ENCODE measurements at places on chromosomes 4 and X.

DNA sequence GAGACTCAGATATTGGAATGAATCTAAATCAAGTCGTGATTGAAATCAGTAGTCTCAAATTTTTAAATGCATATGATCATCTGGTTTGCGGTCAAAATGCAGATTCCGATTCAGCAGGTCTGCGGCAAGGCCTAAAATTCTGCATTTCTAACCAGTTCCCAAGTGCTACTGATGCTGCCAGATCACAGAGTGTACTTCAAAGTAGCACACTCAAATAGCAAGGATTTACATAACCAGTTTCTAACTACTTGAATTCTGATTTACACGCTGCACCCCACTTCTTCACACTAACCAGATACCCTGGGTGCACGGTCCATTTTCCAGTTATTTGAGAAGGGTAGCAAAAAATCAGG lies 752 bp downstream of the MBTPS2 start:
- peak; percentile 24 for DNase-seq

- no peak for DNase-seq
These were observed 20.7 kb upstream of the SLC25A31 start for GRCh38 chr4:127709456-127709855.

DNA sequence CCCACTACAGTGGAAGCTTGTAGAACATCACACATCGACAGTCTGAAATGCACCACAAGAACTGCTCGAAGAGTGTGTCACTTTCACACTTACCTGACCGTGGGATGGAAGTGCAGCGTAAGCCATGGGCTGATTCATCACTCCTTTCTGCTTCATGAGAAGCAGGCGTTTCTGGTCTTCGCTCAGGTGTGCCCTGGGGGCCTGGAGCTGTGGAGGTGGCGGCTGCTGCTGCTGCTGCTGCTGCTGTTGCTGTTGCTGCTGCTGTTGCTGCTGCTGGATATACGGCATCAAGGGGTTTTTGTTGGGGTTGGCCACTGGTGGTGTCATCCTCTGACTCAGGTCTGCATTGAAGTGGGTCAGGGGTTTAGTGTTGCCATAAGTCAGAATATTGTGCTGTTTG lies 223.6 kb downstream of the MGST2 start:
- peak; percentile 31 for DNase-seq

- DNase-seq = no peak
These were observed 8.2 kb downstream of the CLCN3 start for GRCh38 chr4:169628579-169628978.

- no peak for DNase-seq
These were observed 81.6 kb downstream of the ZFX start for GRCh38 chrX:24231131-24231540.

GRCh38 chrX:129618997-129619396 lies 35.8 kb downstream of the APLN start:
- no peak for DNase-seq

DNA sequence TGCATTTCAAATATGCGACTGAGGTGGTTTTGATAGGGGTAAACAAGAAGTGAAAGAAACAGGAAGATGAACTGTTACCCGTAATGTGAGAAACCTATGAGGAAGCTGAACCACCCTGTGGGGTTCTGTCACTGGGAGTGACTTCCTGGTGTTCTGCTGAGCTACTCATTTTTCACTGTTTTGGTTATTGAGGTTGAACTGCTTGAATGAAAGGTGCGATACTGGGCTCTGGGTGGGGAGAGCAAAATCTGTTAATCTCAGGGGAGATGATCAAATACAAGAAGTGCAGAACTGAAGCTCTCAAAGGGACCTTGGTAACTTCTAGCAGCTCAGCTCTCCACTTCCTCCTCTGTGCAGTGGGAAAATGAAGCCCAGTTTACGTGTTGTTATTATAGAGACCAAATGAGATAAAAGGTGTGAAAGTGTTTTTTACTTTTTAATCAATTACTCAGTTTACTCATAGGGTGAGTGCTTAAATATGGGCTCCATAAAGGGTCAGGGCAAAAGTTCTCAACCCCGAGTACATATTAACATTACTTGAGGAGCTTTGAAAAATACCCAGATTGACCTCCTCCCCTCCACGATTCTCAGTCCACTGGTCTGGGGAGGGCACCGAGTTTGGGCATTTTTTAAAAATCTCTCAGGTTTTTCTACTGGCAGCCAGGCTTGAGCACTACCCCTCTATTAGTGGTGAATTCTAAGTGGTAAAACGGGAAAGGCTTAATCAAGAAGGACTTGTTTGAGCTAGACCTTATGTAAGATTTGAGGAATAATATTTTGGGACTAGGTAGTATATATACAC lies 66.7 kb downstream of the COQ2 start:
- peak; percentile 59 for DNase-seq

DNA sequence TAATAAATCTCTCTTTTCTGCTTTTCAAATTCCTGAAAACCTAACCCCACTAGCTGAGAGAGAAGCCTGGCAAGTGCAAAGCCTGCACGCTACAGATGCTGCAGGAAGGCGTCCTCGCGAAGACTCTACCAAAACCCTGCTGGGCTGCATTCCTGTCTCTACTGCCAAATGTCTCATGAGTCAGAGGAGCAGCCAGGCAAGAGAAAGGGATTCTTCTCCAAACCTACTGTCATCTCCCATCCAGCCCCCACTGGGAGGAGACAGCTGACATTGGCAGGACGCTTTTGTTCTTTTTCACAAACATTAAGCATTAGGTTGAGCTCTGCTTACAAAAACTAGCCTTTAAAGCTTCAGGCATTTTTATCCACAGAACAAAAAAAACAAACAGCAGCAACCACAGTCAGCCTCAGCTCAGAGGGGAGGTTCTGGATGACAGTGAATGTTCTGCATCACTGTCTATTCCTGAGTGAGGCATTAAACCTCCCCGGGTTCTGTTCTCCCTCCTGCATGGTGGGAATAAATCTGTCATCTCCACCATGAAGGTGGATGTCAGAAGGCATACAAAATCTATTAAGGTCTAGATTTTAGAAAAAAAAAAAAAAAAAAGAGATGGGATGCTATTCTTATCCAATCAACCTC lies 18.0 kb downstream of the CRMP1 start:
- no peak for DNase-seq

- no peak for DNase-seq
These were observed 50.8 kb upstream of the ELF2 start for GRCh38 chr4:139227729-139228404.

DNA sequence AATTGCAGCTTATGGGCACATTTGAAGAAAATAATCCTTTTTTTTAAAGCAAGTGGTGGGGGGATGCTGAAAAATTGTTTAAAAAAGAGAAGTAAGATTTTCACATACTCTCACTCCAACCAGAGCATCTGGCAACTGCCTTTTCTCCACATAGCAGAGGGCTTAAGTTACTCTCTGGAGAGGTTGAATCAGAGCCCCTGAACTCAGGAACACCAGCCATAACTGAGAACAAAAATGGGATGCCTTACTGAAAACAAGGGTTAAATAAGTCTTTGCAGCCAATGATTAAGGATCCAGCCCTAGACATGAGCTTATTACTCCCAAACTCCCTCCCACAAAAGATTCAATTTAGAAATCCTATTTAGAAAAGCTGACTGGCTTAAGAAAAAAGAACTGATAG lies 27.5 kb downstream of the CASK start:
- no peak for DNase-seq

DNA sequence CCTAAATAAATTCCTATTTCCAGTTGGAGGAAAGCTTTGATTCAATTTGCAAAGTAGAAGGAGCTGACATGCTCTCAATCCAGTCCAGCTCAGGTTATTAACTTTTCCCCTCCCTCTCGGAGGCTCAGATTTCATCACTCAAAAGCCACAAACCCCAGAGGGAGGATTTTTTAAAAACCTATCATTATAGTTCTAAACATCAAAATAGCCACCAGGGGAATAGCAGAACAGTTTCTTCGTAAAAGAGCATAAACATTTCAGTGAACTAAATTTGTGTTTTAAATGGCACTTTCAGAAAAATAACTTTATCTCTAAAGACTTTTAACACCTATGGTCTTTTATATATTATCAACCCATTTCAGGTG lies 8.8 kb downstream of the GPRIN3 start:
- DNase-seq = no peak

DNA sequence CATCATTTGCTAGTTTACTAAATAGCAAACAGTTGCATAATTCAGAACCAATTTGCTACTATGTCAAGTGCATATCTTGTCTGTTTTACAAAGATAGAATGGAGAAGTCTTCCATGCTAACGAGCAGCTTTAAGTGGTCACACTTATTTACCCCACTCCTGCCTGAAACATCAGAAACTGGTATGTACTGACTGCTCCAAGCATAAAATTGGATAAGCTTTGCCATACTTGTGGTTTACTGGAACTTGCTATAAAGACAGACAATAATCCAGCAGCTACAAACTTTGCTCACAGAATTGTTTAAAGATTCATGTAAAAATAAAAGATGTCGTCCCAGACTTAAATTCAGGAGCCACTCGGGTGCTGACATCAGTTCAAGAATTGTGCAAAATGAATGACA lies 13.3 kb upstream of the CDKL2 start:
- no peak for DNase-seq

GRCh38 chr4:112637552-112637866 lies 566 bp downstream of the LARP7 start:
- DNase-seq = no peak

- DNase-seq = no peak
These were observed 52.1 kb downstream of the LEF1 start for GRCh38 chr4:108116423-108117168.

DNA sequence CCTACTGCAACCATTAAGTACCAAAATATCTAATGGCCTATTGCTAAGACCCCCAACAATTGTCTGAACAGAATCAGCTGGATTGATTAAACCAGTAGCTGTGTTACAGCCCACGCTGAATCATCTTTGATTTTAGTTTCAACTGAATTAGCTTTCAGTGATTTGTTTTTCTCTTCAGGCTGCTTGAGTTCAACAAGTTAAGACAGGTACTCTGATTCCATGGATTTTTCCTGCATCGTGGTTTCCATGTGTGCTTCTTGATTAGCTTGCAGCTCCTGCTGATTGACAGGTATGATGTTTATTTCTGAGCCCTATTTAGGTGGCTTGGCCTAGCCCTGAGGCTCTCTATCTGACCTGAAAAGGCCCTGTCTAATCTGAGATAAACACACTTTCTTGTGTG lies 91.3 kb downstream of the GUCY2F start:
- no peak for DNase-seq

- peak; percentile 15 for DNase-seq
These were observed 6.2 kb upstream of the P2RY8 start for GRCh38 chrX:1542994-1543725.

DNA sequence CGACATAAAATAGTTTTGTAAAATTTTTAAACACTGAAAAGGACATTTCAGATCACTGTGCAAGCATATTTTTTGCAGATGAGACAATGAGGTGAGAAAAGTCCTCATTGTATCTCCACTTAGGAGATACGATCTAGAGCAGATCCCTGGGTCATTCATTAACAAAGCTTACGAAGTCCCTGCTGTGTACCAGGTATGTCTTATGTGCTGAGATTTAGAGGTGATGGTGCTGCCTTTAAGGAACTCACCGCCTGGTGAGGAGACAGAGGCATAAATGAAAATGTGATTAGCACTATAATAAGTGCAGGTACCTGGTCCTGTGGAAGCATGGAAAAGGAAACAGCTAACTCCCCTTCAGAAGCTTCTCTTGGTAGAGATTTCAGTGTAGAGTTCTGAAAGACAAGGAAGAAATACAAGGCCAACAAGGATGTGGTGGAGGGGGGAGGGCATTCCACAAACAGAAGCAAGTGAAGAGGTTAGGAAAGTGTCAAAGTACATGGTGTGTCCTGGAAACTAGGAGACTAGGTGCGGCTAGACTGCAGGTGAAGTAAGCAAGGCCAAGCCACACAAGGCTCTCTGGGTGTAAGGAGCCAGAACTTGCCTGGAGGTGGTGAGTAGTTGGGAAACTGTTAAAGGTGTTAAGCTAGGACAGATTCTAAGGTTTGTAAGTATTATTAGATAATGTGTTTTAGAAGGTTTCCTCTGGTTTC lies 1.5 kb upstream of the NDNF start:
- no peak for DNase-seq

DNA sequence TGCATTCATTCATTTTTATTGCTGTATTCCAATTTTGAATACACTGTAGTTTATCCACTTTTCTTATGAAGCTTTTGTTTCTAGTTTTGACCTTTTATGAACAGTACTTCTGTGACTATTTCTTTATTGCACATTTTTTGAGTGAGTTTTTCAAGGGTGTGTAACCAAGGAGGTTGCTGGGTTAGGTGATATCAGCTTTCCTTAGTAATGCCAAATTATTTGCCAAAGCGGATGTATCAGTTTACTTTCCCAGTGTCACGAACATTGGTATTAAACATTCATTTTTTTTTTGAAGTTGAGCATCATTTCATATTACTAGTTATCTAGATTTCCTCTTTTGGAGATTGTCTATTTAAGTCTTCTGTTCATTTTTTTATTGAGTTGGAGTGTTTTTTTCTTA lies 32.9 kb downstream of the STIM2 start:
- DNase-seq = no peak

DNA sequence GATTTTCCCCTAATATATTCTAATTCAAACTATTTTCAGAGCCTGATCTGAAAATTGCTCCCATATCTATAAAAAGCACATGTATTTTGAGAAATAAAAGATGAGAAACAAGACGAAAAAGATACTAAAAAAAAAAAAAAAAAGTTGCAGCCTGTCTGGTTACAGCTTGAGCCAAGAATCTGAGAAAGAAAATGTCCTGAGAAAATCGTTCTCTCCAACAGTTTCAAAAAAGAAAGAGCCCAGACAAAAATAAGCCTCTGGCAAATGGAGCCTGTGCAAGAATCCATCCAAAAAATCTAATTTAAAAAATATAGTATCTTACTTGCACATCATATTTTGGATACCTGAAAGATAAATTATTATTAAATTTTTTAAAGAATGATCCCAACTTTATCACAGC lies 163.0 kb upstream of the TBL1X start:
- no peak for DNase-seq

DNA sequence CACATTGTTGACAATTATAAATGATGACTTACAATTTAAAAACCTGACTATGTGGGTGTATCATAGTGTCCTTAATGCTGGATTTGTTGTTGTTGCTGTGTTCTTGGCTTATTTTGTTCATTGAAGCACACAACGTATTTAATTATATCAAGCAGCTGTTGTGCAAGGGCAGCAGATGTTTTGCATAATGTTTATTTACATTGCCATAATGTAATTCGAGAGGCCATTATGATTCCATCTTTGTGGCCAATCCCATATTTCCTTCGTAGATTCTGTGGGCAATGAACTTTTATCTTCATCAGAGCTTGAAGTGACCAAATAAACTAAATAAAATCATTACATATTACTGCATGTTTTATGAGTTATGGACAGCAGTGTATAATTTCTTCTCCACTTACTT lies 422.6 kb upstream of the GALNTL6 start:
- DNase-seq = no peak

GRCh38 chr4:55125087-55125721 lies at the start of gene KDR:
TSS of gene KDR (minus strand) at chr4:55125595. CDS start at chr4:55125293, 302 bp downstream.
- DNase-seq = no peak

DNA sequence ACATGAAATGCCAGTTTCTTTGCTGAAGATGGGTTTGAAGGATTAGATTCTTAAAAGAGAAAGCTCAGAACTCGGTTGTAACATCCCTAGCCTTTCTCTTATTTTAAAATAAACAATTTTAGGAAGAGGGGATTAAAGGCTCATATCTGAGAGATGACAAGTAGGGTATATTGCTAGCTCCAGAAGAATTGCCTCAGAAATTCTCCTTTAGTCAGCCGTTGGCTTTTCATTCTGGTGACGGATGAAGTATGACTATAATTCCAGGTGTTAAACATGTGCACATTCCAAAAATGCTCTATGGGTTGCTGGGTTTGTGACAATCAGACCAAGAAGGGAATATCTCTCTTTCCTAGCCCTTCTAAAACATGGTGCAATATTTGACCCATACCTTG lies 17.8 kb downstream of the DKK2 start:
- DNase-seq = no peak
